Right atrium auricular region (tissue), 2 donors: ENCODE measurements at places on chromosomes 12 and 14. TPM values are rescaled to one million over a fixed set of nuclear protein-coding genes. Genes with fewer than 3 reads are reported as not detected.
A peak's percentile ranks its signal among the peaks of the same experiment; 100 is the strongest.

- H3K4me3 ChIP-seq: no peak overlapping the region
- no peak for DNase-seq
- H3K27me3 ChIP-seq: no peaks in the 10 kb centered on the region
- no peaks in the 10 kb centered on the region for H3K36me3 ChIP-seq
Observed at GRCh38 chr12:97142737-97143410, 235.8 kb downstream of the NEDD1 start.

GRCh38 chr12:79058342-79058741, 193.8 kb downstream of the SYT1 start:
- no peak for DNase-seq
- no peaks in the 10 kb centered on the region for H3K27me3 ChIP-seq
- no peaks in the 10 kb centered on the region for H3K36me3 ChIP-seq
- no peak overlapping the region for H3K4me3 ChIP-seq
- no peaks in the 10 kb centered on the region for H3K4me1 ChIP-seq

DNA sequence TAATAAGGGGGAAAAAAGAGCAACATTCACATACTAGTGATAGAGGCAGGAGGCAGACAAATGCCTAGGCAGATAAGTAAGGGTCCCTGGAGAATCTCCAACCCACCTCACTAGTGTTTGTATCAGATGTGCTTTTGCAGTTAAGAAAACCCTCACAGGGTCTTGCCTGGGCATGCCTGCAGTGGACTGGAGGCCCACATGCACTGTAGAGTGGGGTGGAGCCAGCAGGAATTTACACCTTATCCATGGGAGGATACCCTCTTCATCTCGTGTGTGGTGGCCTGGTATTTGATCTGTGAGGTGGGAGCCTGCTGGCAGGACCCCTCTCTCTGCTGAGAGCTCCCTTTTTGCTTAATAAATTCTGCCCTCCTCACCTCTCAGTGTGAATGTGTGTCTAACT, 238.0 kb upstream of the SLC16A7 start:
- H3K27ac ChIP-seq: no peak overlapping the region
- H3K36me3 ChIP-seq: no peaks in the 10 kb centered on the region
- no peak for DNase-seq
- no peak overlapping the region for H3K4me3 ChIP-seq
- H3K4me1 ChIP-seq: no peaks in the 10 kb centered on the region

DNA sequence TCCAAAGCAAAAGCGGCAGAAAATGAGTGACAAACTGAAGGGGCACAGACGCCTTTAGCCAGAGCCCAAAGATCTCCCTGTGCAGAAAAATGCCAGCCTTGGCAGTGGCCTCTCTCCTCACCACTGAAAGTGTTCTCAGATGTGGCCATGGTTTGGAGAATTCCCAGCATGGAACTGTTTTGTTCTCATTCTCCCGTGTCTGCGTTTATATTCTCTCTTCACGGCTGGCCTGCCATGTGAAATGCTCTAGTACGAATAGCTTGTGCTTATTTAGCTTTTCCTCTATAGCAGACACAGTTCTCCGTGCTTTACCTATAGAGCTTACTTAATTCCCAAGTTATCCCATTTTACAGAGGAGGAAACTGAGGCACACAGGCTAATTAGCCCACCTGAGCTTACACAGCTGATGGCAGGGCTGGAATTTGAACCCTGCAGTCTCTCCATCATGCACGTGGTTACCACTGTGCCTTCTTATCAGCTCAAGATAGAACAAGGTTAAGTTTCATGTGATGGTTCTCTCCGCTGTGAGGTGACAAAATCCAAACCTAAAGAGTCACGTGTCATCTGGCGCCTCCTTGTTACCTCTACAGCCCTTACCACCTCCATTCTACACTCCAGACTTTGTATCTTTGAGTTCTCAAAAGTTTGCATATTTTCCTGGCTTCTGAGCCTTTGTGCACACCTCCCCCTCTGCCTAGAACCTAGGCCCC, 141.6 kb downstream of the GCH1 start:
- no peak overlapping the region for H3K4me3 ChIP-seq
- DNase-seq: no peak
- H3K27me3 ChIP-seq: no peaks in the 10 kb centered on the region
- H3K27ac ChIP-seq: no peak overlapping the region

DNA sequence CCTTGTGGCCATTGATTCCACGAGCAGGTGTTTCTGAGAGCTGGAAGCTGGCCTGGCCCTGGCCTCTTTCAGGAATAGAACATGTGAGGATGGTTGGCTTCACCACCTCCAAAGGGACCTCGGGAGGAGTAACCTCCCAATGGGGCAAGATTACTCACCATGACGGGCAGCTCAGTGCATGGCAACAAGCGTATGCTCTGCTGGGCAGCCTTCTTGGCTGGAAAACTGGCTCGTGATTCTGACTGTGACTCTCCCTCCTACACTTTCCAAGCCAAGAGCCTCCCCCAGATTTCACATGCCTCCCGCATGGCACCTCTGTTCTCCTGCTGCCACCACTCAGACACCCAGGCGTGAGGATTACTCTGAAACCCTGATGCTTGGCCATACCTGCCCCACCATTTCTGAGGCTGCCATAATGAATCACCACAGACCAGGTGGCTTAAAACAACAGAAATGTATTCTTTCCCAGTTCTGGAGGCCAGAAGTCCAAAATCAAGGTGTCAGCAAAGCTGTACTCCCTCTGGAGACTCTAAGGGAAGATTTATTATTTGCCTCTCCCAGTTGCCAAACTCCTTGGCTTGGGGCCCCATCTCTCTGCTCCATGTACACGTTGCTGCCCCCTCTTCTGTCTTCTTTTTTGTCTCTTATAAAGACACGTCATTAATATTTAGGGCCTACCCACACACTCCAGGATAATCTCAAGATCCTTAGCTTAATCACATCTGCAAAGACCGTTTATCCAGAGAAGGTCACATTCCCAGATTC, 215.9 kb downstream of the CHST11 start:
- H3K27me3 ChIP-seq: no peaks in the 10 kb centered on the region
- H3K4me3 ChIP-seq: no peak overlapping the region
- H3K36me3 ChIP-seq: no peaks in the 10 kb centered on the region
- peak overlapping the region; percentile 84 for H3K27ac ChIP-seq
- DNase-seq: peak; percentile 68

DNA sequence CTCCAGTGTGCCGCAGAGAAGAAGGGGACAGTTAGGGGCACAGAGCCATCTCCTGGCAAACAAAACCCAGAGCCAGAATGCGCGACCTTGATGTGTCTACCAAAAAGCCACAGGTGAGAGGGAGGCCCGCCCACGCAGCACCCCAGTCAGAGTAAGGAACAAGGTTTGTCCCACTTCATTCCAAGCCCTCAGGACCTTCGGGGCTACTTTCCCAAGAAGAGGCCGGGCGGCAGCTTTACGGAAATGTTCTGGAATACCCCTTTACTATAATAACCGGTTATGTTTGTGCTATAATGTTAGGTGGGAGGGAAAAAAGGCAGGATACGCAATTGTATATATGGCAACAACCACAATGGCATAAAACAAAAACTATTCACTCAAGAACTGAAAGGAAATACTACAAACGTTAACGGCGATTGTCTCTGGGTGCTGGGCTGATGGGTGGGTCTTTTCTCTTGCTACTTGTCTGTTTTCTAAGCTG, 12.3 kb downstream of the CCDC88C start:
- H3K4me3 ChIP-seq: no peak overlapping the region
- DNase-seq: no peak
- no peaks in the 10 kb centered on the region for H3K27me3 ChIP-seq
- H3K4me1 ChIP-seq: peaks cover 8% of the 10 kb centered on the region
- H3K36me3 ChIP-seq: no peaks in the 10 kb centered on the region

DNA sequence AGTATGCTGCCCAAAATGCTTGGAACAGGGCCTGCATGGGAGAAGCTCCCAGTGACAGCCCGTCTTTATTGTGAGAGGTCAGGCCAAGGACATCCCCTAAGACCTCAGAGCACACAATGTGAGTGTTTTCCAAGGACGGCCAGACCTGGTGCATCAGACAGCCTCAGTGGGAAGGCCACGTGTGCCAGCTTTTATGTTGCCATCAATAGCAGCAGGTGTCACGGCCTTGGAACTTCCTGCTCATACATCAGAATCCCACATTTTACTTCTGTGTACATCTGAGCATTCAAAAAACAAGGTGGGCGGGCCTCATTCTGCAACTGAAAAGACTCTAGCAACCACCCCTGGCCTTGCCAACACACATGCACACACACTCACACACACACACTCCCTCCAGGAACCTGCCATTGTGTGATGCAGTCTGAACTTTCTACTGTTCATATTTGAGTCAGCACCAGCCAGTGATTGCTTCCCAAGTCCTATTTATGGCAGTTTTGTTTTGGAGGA, 753.1 kb upstream of the TBX3 start:
- no peak overlapping the region for H3K27ac ChIP-seq
- no peak overlapping the region for H3K4me3 ChIP-seq
- no peaks in the 10 kb centered on the region for H3K36me3 ChIP-seq
- no peaks in the 10 kb centered on the region for H3K4me1 ChIP-seq
- DNase-seq: no peak

Gene SPX
- total RNA-seq: 5.6 TPM
